ENCODE measurements at places on chromosomes 2 and 18. TPM values are rescaled to one million over a fixed set of nuclear protein-coding genes. Genes with fewer than 3 reads are reported as not detected.
A peak's percentile ranks its signal among the peaks of the same experiment; 100 is the strongest.

The CRYGC gene
- not detected for total RNA-seq

The SGO2 gene
- 3.3 TPM for total RNA-seq

The LAMA3 gene
- 18.6 TPM for total RNA-seq

The VWA3B gene
- total RNA-seq: not detected

GRCh38 chr18:37385846-37386778 lies 179.5 kb downstream of the CELF4 start:
- DNase-seq: no peak
- H3K27me3 ChIP-seq: no peaks in the 10 kb centered on the region
- H3K4me1 ChIP-seq: no peaks in the 10 kb centered on the region

- no peaks in the 10 kb centered on the region for H3K4me1 ChIP-seq
- no peak for DNase-seq
- H3K27ac ChIP-seq: no peak overlapping the region
- no peaks in the 10 kb centered on the region for H3K36me3 ChIP-seq
Observed at GRCh38 chr18:54878659-54879358, 50.5 kb downstream of the RAB27B start.

DNA sequence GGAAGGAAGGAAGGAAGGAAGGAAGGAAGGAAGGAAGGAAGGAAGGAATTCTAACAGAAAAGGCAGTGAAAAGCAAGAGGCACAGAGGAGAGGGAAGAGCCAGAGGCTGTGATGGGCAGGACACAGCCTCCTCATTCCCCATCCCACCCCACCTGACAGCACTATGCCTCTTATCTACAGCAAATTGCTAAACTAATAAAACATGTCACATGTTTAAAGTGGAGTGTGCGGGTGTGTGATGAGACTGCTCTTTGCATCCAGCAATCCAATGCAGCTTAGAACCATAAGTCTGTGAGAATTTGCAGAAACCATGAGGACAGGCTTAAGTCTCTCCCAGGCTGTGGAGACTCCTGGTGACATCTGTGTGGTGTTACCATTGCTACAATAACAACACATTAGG lies 108.4 kb upstream of the ALK start:
- H3K4me3 ChIP-seq: no peak overlapping the region
- DNase-seq: no peak
- H3K27ac ChIP-seq: no peak overlapping the region
- H3K4me1 ChIP-seq: no peaks in the 10 kb centered on the region
- H3K36me3 ChIP-seq: no peaks in the 10 kb centered on the region

DNA sequence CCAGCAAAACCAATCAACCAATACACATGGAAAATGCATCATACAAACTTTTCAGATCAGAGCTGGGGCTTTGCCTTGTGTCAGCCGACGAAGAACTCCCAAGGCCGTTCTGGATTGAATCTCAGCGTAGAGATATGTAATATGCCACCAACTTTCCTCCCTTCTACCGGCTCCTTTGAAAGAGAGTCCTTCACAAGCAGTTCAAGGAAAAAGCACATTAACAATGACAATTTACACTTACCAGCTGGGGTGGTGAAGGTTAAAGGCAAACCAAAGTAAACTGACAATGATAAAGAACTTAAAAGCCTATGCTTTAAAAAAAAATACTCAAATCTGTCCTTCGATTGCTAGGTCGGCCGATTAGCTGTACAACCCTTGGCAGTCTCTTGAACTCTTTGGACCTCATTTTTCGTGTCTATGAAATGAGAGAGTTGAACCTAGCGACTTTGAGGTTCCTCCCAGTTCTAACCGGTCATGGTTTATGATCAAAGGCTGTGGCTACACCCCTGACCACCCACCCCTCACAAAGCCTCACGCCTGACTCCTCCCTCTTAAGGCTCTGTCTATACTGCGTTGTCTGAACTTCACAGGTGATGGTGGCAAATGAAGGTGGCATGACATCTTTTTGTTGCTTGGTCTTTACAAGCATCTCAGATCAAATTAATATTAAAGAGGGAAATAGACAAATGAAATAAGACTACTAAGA lies 46.2 kb downstream of the BCL2 start:
- H3K27me3 ChIP-seq: no peaks in the 10 kb centered on the region
- H3K36me3 ChIP-seq: no peaks in the 10 kb centered on the region
- no peak overlapping the region for H3K27ac ChIP-seq
- H3K4me3 ChIP-seq: no peak overlapping the region
- DNase-seq: no peak

- H3K27me3 ChIP-seq: no peaks in the 10 kb centered on the region
- H3K4me3 ChIP-seq: no peak overlapping the region
- H3K27ac ChIP-seq: no peak overlapping the region
- no peaks in the 10 kb centered on the region for H3K36me3 ChIP-seq
- DNase-seq: peak; percentile 75
- H3K4me1 ChIP-seq: no peaks in the 10 kb centered on the region
Observed at GRCh38 chr2:227238238-227239237, 74.1 kb downstream of the COL4A3 start.

DNA sequence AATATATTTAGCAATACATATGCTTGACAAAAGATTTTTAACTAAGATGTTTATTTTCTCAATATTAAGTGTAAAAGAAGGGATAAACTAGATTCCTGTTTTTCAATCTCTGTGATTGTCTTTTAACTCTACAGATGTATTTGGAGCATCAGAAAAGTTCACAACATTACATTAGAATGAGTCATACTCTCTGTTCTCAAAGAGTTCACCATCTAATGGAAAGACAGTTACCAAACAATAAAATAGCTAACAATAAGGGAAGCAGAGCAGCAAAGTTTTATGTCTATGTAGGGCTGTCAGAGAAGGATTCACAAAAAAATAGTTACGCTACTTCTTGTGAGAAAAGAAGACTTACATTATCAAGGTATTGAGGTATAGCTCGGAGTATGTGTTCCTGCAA lies 109.2 kb upstream of the MAP2 start:
- no peaks in the 10 kb centered on the region for H3K27me3 ChIP-seq
- no peak overlapping the region for H3K4me3 ChIP-seq
- H3K27ac ChIP-seq: no peak overlapping the region
- H3K36me3 ChIP-seq: no peaks in the 10 kb centered on the region
- no peaks in the 10 kb centered on the region for H3K4me1 ChIP-seq

GRCh38 chr2:100248044-100248330 lies 74.3 kb downstream of the LONRF2 start:
- H3K4me1 ChIP-seq: peaks cover 2% of the 10 kb centered on the region
- no peak for DNase-seq
- no peak overlapping the region for H3K27ac ChIP-seq
- no peaks in the 10 kb centered on the region for H3K27me3 ChIP-seq
- H3K36me3 ChIP-seq: no peaks in the 10 kb centered on the region

DNA sequence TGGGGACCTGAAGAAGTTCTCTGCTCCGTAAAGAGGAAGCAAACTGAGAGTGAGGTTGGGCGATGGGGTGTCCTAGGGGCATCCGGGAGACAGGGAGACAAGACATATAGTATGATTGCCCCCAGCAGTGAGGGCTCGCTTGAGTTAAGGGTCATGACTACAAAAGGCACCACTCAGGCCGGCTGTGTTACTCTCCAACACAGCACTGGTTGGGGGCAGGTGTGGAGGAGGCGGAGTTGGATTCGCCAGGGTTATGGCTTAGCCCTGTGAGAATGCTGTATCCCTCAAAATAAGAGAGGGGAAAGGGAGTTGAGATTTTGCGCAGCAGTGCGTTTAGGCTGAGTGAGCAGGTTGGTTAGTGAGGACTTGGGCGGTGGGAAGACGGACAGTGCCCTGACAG lies 12.0 kb downstream of the DYSF start:
- no peak for DNase-seq
- H3K27me3 ChIP-seq: no peaks in the 10 kb centered on the region
- no peak overlapping the region for H3K4me3 ChIP-seq
- no peaks in the 10 kb centered on the region for H3K36me3 ChIP-seq
- H3K27ac ChIP-seq: no peak overlapping the region

DNA sequence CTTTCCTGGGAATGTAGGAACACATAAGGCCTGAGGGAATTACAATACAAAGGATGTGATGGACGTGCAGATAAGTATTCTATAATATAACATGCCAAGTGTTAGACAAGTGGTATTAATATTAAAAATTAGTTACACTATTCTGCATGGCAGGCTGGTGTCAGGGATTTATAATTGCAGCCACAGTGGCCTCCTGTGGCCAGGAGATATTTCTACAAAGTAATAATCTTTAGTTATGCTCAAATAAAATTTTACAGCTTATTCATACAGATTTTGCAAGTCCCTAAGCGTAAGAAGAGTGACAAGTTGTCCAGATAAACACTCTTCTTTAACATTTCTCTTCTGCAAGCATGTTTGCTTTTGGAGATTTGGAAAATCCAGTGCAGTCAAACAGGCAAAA lies 90.4 kb upstream of the CBLN2 start:
- no peaks in the 10 kb centered on the region for H3K36me3 ChIP-seq
- H3K4me3 ChIP-seq: no peak overlapping the region
- no peak for DNase-seq
- no peaks in the 10 kb centered on the region for H3K4me1 ChIP-seq
- H3K27ac ChIP-seq: no peak overlapping the region

- DNase-seq: peak; percentile 82
- no peaks in the 10 kb centered on the region for H3K36me3 ChIP-seq
- no peaks in the 10 kb centered on the region for H3K27me3 ChIP-seq
- peak overlapping the region; percentile 0 for H3K4me3 ChIP-seq
- peaks cover 61% of the 10 kb centered on the region for H3K4me1 ChIP-seq
- peak overlapping the region; percentile 77 for H3K27ac ChIP-seq
Observed at GRCh38 chr2:239318790-239319661, 81.8 kb downstream of the HDAC4 start.

DNA sequence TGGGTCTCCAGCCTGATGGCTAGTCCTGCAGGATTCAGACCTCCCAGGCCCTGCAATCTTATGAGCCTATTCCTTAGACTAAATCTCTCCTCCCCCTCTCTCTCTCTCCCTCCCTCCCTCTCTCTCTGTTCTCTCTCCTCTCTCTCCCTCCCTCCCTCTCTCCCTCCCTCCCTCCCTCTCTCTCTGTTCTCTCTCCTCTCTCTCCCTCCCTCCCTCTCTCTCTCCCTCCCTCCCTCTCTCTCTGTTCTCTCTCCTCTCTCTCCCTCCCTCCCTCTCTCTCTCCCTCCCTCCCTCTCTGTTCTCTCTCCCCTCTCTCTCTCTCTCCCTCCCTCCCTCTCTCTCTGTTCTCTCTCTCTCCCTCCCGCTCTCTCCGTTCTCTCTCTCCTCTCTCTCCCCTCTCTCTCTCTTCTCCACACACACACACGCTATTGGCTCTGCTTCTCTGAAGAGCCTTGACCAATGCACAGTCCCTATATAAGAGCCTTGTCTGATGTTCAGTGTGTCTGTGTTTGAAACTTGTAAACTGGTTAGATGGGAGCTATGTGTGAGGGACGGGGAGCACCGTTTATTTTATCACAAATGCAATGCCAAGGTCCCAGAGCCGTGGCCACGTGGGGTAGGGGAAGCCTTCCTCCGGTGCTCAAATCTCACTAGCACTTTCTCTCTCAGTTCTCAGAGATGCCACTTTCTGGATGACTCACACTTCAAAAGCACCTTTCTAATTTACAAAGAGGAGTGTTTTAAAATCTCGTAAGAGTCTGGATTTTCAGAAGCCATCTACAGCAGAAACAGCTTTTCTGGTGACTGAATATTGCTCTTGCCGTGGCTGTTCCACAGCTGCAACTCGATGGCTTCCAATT lies 9.4 kb upstream of the PRLH start:
- H3K36me3 ChIP-seq: no peaks in the 10 kb centered on the region
- no peak for DNase-seq
- H3K4me1 ChIP-seq: no peaks in the 10 kb centered on the region
- H3K4me3 ChIP-seq: no peak overlapping the region
- H3K27me3 ChIP-seq: no peaks in the 10 kb centered on the region

- H3K36me3 ChIP-seq: no peaks in the 10 kb centered on the region
- H3K27me3 ChIP-seq: no peaks in the 10 kb centered on the region
- H3K4me1 ChIP-seq: peaks cover 40% of the 10 kb centered on the region
- peak overlapping the region; percentile 61 for H3K4me3 ChIP-seq
Observed at GRCh38 chr2:219254590-219255201, 978 bp upstream of the TUBA4A start.

DNA sequence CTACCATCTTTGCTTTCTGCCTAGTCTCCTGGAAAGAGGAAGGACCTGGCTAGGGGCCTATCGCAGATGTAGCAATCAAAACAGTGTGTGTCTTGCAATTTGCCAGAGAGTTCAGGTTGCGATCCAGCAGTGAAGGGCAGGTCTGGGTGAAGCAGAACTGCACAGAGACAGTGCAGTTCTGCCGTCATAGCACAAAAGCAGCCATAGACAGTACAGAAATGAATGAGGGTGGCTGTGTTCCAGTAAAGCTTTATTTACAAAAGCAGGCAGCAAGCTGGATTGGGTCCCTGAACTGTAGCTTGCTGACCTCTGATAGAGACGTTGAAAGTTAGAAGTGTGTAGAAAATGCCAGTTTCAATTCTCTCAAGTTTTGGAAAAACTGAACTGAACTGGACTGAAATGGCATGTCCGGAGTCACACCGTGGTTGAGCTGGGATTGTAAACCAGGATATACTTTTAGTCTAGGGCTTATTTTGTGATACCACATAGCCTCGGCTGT lies 186.8 kb downstream of the LTBP1 start:
- H3K27me3 ChIP-seq: no peaks in the 10 kb centered on the region
- H3K27ac ChIP-seq: peak overlapping the region; percentile 89
- no peaks in the 10 kb centered on the region for H3K4me1 ChIP-seq
- DNase-seq: peak; percentile 71

DNA sequence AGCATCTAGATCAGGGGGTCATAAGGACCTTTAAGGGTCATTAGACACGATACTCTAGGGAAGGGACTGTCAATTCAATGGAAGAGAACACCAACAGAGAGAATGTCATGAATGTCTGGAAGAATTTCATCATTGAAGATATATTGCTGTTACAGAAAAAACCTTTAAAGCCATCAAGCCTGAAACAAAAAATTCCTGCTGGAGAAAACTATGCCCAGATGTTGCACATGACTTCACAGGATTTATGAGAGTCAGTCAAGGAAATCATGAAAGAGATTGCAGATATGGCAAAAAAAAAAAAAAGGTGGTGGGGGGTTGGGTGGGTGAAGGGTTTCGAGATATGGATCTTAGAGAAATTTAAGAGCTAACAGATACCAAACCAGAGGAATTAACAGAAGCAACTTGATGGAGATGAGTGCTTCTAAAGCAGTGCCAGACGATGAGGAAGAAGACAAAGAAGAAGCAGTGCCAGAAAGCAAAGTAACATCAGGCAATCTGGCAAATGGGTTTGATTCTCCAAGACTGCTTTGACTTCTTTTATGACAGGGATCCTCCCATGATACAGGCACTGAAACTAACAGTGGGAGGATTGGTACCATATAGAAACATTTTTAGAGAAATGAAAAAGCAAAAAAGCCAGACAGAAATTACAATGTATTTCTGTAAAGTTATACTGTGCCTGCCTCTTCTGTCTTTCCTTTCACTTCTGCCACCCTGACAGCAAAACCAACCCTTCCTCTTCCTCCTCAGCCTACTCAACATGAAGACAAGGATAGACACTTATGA lies 28.5 kb downstream of the MAP4K3 start:
- H3K36me3 ChIP-seq: no peaks in the 10 kb centered on the region
- H3K27ac ChIP-seq: no peak overlapping the region
- H3K4me3 ChIP-seq: no peak overlapping the region
- no peak for DNase-seq
- H3K27me3 ChIP-seq: no peaks in the 10 kb centered on the region

DNA sequence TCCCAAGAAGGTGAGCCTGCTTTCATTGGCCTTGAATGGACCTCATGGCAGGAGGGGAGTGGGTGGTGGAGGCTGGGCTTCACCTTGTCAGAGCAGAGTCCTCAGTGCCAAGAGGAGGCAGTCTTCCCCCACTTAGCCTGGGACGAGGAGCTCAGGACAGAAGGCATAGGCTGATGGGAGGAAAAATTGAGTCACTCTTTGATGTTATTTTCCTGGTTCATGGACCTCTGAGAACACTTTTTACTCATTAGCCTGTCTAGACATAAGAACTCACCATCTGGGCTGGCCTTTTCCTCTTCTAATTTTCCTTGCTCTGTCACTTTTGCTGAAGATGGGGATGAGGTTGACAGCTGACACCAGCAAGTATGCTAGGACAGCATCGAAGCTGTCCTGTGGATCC lies 225.7 kb upstream of the TNP1 start:
- no peaks in the 10 kb centered on the region for H3K4me1 ChIP-seq
- H3K27ac ChIP-seq: no peak overlapping the region
- H3K27me3 ChIP-seq: no peaks in the 10 kb centered on the region

Data from sigmoid colon (tissue), 7 donors.